Activated CD4-positive, alpha-beta T cell treated with anti-CD3 and anti-CD28 coated beads for 1 hour (primary cell): ENCODE measurements at places on chromosomes 3 and 15.

- DNase-seq, result no peak
Measured at GRCh38 chr3:169389211-169389924, 274.1 kb downstream of the MECOM start.

DNA sequence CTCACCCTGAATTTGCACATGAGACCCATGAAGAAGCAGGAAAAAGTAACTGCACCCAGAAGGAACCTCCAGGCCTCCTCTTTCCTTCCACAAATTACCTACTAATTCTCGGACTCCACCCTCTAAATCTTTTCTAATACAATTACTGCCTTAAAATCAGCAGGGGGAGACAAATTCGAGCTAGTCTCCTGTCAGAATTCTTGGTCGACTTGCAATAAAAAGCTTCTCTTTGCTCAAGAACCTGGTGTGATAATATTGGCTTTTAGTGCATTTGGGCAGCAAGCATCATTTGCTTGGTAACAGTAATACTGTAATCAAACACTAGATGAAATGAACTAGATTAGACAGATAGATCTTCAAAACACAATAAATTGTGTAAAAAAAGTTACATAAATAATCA, 281.9 kb downstream of the RAP2B start:
- DNase-seq, result no peak

- DNase-seq, result no peak
Measured at GRCh38 chr3:154398084-154398967, 31.7 kb downstream of the GPR149 start.

DNA sequence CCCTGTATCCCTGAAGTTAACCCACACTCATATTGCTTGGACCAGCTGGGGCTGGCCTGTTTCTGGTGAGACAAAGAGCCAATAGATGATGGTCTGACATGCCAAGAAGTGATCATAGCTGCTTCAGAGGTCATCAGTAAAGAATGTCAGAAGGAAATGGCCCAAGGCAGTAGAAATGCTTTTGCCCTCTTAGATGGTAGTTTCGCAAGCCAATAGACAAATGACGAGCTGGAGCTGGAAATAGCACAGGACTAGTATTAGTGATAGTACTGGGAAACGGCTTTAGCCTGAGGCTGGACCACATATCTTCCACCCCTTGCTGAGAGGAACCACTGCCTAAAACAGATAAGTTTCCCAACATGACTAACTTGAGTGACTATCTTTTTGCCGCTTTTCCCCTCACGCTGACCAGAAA, 176.1 kb upstream of the THBS1 start:
- DNase-seq, result no peak

DNA sequence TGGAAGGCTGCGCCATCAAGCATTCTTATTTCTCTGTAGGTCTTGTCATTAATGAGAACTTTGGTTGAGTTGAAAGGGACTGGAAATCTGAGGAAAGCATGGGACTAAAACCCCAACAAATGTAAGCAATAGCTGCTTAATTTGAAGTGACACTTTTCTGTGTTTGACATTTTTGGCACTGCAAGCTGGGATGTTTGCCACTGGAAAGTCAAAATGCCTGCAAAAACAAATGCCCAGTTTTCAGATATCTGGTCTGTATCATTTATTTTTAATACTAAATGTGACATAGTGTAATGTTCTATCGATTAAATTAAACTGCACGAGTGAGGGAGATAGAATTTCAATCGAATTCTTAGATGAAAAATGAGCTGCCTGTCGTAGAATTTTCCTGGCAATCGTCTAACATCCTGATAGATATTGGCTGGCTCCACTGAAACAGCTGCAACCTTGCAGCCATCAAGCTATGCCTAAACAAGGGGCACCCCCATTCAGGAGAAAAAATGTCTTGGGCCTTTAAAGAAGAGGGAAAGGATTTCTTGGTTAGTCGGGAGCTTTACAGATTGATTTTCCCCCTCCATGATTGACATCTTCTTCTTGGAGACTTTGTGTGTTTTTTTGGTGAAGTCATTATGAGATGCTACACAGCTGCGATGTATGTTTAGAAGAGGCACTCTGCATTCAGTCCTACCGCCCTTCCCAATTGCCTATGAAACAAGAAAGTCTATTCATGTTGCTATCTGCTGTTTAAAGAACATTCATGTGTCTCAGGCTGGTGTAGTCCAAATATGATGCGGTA, 316.7 kb upstream of the TBL1XR1 start:
- DNase-seq, result no peak

DNA sequence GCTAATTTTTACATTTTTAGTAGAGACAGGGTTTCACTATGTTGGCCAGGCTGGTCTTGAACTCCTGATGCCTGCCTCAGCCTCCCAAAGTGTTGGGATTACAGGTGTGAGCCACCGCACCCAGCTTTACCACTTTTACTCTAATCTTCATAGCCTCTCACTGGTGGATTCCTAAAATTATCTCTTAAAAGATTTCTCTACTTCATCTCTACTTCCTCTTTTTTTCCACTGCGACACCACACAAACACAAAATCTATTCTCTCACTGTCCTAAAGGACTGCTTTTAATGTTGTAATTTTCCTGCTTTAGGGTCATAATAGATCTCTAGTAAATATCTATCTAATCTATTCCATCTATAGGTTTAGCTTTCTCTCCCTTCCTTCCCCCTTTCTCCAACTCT, 34.0 kb upstream of the TBL1XR1 start:
- DNase-seq, result no peak

GRCh38 chr15:63308491-63308890, 31.1 kb downstream of the APH1B start:
- no peak for DNase-seq

DNA sequence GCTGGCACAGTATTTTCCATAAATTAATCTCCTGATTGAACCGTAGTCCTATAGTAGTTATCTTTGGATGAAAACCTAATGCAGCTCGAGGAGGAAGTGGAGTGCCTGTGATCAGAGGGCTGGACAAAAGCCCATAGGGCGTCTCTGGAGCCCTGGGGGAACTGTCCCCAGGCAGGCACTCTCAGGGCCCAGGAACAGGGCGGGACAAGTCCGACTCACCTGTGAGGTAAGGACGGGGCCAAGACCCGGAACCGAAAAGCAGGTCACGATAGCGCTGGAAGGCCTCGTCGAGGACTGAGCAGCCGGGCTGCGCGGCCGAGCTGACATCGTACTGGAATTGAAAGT, 341 bp downstream of the HEXA start:
- DNase-seq, result no peak
